Lung microvascular endothelial cell (primary cell): ENCODE measurements at places on chromosomes 13 and 19. TPM values are rescaled to one million over a fixed set of nuclear protein-coding genes. Genes with fewer than 3 reads are reported as not detected.

Gene CFD
- total RNA-seq, result 1.2 and 3.9 TPM in 2 replicates

DNA sequence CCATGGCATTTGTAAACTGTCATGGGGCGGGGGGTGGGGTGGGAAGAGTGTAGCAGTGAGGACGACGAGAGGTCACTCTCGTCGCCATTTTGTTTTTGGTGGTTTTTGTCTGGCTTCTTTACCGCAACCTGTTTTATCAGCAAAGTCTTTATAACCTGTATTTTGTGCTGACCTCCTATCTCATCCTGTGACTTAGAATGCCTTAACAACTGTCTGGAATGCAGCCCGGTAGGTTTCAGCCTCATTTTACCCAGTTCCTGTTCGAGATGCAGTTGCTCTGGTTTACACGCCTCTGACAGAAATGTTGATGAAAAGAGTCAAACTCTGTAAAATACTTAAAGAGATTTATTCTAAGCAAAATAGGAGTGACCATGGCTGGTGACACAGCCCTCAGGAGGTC, 852.0 kb downstream of the DACH1 start:
- DNase-seq, result no peak

- no peak for DNase-seq
Observed at GRCh38 chr19:11649941-11650340, 52.7 kb downstream of the ZNF627 start.

- no peak for DNase-seq
Observed at GRCh38 chr13:46178143-46178542, 3.8 kb downstream of the LCP1 start.

DNA sequence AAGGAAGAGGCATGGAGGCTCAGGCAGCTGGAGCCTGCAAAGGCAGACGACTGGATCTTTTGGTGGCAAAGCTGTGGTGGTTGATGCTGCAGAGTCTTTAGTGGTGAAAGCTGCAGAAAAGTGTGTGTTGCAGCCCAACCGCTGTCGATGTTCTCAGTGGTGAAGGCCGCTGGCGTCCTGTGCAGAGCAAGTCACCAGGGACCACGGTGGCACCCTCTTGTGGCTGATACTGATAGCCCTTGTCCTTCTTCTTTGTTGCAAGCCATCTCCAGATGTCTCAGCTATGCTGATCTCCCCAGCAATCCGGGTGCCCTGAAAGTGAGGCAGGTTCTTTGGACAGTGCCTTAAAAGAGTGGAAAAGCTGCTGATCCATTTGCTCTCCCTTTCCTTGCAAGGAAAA, 610.9 kb upstream of the PCDH9 start:
- no peak for DNase-seq

DNA sequence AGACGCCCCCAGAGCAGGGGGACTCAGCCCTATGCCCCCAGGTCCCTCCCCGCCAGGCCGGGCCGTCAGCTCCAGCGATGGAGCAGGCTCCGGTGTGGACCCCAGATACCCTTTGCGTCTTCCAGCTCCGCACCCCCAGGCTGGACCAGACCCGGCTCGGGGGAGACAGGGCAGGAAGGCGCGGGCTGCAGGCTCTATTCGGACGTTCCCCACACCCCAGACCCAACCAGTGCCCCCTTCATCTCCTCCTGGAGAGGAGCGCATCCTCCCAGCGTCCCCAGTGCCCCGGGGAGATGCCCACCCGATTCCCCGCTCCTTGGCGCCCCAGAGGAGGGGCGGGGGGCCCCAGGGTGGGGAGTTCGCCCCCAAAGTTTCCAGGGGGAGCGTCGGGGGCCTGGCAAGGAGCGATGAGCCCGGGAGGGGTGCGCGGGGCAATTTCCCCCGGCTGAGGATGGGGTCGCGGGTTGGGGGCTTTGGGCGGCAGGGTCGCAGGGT, 389 bp downstream of the LINGO3 start:
- DNase-seq, result no peak

DNA sequence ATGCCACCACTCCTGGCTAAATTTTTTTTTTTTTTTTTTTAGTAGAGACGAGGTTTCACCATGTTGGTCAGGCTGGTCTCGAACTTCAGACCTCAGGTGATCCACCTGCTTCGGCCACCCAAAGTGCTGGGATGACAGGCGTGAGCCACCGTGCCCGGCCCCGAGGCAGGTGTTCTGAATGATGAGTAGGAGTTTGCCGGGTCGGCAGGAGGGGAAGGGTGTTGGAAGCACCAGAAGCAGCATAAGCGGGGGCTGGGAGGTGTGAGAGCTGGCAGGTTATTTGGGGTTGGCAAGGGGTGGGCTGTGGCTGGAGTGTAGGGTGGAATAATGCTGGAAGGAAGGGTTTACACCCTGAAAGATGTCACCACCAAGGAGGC, 1.8 kb downstream of the SPPL2B start:
- DNase-seq, result no peak
